Neural crest cell (in vitro differentiated cells): ENCODE measurements at places on chromosomes 5 and 9. TPM values are rescaled to one million over a fixed set of nuclear protein-coding genes. Genes with fewer than 3 reads are reported as not detected.

- no peak for DNase-seq
Observed at GRCh38 chr5:75552764-75553163, 41.1 kb downstream of the POLK start.

DNA sequence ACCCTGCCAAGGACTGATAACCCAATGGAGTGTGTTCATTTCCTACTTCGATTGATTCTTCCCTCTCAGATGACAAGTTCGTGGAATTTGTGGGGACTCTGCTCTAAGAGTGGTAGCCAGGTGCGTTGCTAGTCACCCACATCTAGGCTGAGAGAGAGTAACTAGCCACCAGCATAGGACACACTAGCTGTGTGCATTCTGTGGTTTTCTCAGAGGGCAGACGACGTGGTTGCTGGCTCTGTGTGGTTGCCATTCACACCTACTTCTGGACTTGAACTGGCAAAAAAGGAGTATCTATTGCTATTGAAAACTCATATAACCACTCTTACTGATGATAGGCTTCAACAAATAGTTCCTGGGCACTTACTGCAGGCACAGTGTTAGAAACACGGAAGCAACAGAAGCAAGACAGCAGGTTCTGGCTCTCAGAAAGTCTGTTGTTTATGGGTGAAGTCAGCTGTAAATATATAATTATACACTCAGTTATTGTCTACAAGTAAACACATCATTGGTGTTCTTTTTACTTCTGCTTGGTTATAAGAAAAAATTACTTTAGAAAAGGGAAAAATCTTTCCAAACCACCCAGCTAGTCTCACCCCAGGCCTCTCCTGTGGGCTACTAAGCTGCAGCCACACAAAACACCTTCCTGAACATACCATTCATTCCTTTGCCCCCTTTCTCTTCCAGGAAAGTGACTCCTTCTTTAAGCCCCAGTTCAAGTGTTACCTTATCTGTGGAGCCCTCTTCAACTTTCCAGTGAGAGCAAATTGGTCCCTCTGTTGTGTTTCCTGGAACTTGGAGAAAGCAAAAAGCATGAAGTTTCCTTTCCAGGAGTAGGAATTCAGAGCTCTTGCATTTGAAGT lies 151.1 kb upstream of the HAPLN1 start:
- no peak for DNase-seq

DNA sequence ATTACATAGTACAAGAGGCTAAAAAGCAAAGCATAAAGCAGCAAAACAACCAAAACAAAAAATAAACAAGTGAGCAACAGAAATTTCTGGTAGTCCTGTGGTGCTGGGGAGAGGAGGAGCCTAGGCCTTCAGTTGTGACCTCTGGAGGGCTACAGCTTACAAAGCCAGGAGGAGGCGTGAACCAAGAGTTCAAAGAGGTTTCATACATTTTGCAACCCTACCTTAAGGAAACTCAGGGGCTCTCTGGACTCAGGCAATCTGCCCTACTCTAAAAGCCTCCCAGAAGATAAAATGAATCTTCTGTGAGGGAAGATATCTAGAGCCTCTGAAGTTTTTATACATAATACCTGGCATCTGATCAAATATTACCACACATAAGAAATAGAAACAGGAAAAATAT lies 187.4 kb downstream of the AGTPBP1 start:
- DNase-seq, result no peak

The CMYA5 gene
- total RNA-seq, result 0.44 and 0.73 TPM in 2 replicates

The MORN5 gene
- not detected in 2 replicates for total RNA-seq

- no peak for DNase-seq
Observed at GRCh38 chr5:77426670-77427069, 65.4 kb downstream of the WDR41 start.

DNA sequence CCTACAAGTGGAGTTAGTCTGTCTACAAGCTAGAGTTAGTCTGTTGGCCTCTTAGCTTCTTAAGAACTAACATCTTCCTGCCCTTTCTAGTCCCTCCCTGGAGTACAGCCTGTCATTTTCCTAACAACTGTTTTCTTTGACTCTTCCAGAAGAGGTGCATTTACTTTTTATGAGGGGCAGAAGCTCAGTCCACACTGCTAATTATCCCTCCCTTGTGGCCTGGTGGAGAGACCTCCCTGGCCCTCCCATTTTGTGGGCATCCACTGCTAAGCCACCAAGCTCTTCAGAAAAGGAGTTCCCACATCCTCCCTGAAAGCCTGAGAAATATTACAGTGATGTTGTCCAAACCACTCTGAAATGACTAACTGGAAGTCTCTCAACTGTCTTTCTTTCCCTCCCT lies 8.0 kb downstream of the MAP1B start:
- DNase-seq, result no peak

The MUSK gene
- total RNA-seq, result not detected in 2 replicates

- DNase-seq, result no peak
Observed at GRCh38 chr5:160272264-160272663, 40.1 kb downstream of the CCNJL start.

DNA sequence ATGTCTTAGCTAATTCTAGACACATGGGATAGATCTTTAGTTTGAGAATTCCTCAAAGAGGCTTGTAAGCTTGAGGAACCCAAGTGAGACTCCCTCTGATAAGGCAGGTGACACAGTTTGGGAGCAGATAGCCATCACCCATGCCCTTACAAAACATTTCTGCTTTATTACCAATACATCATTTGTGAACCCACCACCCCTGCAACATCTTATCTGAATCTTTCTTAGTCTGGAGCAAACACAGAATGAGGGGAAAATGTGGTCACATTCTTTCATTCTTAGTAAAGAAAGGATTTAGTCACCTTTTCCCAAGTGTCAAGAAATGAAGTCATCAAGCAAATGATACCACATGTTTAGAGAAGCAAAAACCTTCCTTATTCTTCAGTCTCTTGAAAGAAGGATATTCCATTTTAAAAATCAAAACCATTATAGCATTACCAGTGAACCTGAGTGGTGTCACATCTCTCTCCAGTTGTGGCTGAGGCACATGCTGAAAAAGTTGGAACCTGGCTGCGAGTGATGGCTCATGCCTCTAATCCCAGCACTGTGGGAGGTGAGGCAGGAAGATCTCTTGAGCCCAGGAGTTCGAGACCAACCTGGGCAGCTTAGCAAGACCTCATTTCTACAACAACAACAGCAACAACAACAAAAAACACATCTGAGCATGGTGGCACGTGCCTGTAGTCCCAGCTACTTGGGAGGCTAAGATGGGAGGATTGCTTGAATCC lies 65.9 kb downstream of the PRKACG start:
- no peak for DNase-seq

GRCh38 chr9:97527626-97528528 lies 26.4 kb downstream of the TMOD1 start:
- DNase-seq, result no peak

The NTRK2 gene
- total RNA-seq, result 20.1 and 20.6 TPM in 2 replicates

The MARVELD2 gene
- total RNA-seq, result 0.36 and 0.68 TPM in 2 replicates

The IL4 gene
- not detected in 2 replicates for total RNA-seq

The PAPPA gene
- 0.66 and 0.72 TPM in 2 replicates for total RNA-seq

- DNase-seq, result no peak
Observed at GRCh38 chr5:42950456-42951292, 89.4 kb downstream of the ANXA2R start.

The TMEM174 gene
- total RNA-seq, result not detected in 2 replicates

- no peak for DNase-seq
Observed at GRCh38 chr9:93479726-93480125, 26.3 kb upstream of the FAM120AOS start.

DNA sequence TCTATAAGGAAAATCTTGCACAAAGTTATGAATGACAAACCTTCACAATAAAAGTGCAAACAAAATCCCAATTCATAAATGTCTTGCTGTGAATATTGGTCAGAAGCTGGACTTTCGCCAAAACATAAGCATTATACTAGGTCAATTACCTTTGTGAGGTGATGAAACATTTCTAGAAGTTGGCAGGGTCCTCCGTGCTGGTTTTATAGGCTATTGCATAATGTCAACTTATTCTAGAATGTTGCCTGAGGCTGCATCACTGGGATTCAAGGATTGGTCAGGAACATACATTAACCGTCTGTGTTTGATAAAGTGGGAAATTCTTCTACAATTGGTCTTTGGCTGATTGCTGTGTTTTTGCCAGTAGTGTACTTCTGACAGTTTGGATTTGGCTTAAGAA lies 49.8 kb upstream of the PALM2AKAP2 start:
- no peak for DNase-seq

The NR2F1-AS1 gene
- 52.4 and 53.1 TPM in 2 replicates for total RNA-seq

DNA sequence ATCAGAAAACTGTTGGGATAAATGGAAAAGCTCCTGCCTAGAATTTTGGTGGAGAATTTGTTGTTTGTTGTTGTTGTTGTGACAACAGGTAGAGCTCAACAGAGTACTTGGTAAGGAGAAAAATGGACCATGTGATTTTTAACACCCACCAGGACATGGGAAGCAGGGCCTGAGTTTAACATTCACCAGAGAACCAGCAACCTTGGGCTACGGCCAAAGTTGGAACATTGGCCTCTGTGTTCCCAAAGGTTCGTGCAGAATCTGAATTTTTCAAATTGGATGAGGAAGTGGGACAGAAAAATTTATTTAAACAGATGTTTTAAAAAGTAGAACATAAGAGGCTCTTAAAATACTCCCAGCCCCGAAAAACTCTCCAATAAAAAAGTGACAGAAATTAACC lies 127.0 kb downstream of the GNA14 start:
- no peak for DNase-seq
